ENCODE measurements at places on chromosomes 5 and 9. TPM values are rescaled to one million over a fixed set of nuclear protein-coding genes. Genes with fewer than 3 reads are reported as not detected.

The LOX gene
- 0.10 TPM for total RNA-seq

GRCh38 chr5:158471535-158471924 lies 612.6 kb upstream of the CLINT1 start:
- no peak for DNase-seq

- DNase-seq, result no peak
Measured at GRCh38 chr9:86679909-86680308, 267.4 kb downstream of the GAS1 start.

- no peak for DNase-seq
Measured at GRCh38 chr9:104900871-104901270, 27.1 kb downstream of the ABCA1 start.

DNA sequence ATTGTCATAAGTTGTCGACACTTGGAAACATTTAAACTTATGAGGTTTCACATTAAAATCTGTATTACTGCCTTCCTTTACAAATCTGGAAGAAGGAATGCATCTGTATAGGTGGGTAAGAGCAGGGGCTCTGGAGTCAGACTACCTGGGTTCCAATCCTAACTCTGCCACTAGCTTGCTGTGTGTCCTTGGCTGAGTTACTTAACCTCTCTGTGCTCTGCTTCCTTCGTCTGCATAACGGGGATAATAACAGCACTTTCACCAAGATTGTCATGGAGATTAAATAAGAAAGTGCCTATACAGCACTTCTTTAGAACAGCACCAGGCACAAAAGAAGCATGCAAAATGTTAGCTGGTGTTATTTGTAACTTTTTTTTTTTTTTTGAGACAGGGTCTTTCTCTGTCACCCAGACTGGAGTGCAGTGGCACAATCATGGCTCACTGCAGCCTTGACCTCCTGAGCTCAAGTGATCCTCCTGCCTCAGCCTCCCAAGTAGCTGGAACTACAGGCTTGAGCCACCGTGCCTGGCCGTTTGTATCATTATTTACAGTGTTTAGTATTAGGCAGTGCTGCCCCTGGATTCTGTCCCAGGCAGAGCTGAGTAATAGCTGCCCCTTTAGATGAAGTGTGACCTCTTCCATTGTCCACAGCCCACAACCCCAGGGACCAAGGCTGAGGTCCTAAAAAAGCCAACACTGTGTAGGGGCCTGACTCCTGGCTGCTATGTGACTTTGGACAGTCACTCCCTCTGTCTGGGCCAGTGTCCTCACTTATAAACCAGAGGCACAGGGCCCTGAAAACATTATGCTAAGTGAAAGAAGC lies 25.4 kb upstream of the TTLL11 start:
- no peak for DNase-seq

GRCh38 chr5:109170629-109171350 lies 239.0 kb downstream of the PJA2 start:
- DNase-seq, result no peak

DNA sequence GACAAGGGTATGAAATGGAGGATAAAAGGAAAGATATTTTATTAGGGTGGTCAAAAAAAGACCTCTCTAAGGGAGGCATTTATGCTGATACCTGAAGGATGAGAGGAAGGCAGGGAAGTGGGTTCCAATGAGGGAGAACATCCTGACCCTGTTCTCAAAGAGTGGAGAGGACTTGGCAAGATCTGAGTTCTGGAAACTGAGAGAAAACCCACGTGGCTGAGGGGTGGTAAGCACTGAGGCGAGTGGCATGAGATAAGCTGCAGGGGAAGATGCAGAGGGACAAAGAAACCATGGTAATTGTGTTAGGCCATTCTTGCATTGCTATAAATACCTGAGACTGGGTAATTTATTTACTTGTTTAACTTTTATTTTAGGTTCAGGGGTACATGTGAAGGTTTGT lies 16.8 kb downstream of the SH3RF2 start:
- DNase-seq, result no peak

The PHF24 gene
- total RNA-seq, result not detected

DNA sequence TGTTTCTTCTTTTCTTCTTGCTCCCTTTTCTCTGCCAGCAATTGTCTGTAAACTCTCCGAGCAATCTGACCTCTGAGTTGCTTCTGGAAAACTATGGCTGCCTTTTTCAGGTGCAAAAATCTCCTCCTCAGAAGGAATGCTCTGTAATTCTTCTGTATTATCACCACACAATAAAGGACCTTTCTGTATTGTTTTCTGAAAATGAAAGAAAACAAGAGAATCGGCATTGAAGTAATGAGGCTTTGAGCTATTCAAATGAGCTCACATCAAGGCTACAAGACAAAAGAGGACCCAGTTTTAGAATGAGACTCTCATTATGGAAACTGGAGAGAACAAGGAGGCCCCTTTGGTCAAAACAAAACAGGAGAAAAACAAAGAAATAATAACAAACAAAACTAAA lies 86.2 kb upstream of the RETREG1 start:
- DNase-seq, result no peak

DNA sequence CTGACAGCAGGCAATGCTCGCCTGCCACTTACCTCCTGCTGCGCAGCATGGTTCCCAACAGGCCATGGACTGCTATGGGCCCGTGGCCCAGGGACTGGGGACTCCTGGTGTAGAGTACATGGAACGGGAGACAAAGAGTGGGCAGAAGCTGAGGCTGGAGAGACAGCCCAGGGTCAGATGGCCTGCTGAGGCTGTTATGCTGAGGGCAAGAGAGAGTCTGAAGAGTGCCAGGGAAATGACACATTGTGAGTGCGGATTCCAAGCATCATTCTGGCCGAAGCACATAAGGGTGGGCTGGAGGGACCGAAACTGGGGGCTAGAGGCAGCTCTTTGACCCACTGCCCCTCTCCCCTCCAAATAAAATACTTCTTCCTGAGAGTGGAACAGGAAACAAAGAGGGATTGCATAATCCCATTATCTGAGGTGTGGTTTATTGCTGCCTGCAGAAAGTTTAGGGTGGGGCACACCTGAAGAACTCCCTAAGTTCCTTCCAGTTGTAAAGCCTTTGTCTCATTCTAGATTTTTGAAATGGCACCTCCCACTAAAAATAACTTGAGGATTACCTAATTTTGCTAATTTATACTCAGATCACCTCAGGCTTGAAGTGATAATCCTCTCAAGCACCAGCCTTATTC lies 158.1 kb downstream of the ATP10B start:
- no peak for DNase-seq

The FAM151B gene
- 0.15 TPM for total RNA-seq

GRCh38 chr5:5881294-5881693 lies 458.8 kb downstream of the ICE1 start:
- DNase-seq, result no peak

DNA sequence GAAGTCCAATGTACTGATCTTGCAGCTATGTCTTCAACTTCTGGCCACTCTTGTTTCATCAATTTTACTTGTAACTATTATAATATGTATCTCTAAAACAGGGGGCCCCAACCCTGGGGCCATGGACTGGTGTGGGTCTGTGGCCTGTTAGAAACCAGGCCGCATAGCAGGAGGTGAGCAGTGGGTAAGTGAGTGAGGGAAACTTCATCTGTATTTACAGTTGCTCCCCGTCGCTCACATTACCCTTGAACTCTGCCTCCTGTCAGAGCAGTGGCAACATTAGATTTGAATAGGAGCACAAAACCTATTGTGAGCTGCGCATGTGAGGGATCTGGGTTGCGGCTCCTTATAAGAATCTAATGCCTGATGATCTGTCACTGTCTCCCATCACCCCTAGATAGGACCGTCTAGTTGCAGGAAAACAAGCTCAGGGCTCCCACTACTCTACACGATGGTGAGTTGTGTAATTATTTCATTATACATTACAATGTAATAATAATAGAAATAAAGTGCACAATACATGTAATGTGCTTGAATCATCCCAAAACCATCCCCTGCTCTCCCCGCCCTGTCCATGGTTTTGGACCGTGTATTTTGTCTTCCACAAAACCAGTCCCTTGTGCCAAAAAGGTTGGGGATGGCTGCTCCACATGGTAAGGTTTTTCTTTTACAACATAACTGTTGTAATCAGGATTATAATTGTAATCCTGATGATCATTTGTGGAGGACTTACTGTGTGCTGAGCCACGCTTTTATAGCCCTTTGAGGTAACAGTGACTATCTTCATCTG lies 26.9 kb upstream of the SH3PXD2B start:
- DNase-seq, result no peak

DNA sequence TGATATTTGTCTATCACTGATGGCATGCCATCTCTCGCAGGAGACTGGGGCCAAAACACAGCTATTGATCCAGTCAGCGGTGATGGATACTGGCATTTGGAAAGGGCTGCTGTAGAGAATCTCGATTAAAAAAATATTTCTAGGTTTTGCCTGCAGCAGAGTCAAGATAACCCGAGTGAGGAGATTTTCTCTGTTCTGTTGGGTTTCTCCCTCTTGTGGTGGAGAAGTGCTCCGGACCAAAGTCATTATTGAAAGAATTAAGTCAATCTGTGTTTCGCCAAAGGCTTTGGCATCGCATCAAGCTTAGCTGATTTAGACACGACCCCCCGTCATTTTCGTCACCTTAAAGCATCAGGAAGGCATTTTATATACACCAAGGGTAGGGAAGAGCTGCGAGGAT lies 97.1 kb upstream of the IRX2 start:
- no peak for DNase-seq

DNA sequence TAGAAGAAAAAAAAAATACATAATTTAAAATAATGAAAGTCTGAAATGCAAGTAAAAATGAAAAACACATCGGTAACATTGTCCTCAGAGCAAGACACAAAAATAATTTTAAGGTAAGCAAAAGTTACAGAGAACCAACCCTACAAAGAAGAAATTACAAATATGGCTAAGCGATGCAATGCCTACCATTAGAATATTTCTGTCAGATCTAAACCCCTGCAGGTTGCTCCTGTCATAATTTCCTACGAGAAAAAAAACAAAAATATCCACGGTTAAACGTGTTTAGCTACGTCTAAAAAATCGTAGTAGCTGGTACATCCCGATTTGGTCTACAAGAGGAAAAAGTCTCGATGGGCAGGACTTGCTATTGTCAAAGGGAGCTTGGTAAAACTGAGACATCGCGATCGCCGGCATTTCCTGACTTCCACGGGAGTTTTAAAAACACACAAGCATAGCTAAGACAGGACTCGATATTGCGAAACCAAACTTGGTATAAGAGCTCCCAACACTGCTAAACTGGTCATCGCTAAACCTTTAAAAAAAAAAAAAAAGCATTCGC lies 1.1 kb upstream of the ANXA2R start:
- DNase-seq, result peak; percentile 59

DNA sequence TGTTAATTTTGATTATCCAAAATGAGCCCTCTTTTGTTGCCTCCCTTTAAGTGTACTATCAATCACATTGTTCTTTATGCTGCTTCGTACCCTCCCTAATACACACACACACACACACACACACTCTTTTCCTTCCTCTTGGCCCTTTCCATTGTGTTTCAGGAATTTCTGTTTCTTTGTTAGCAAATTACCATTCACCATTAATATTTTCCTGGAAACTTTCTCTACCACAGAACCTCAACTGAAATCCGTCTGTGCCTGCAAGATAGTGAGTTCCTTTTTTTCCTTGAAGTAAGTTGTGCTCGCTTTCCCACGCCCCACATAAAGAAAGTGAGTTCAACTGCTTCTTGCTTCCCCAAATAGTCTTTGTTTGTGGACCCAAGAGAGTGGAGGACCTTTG lies 61.8 kb downstream of the SMIM15 start:
- no peak for DNase-seq

The TRIM41 gene
- 36.9 TPM for total RNA-seq

GRCh38 chr5:32711681-32712480 lies 760 bp downstream of the NPR3 start:
- no peak for DNase-seq

- DNase-seq, result no peak
Measured at GRCh38 chr9:21470126-21470525, 12.0 kb downstream of the IFNE start.

DNA sequence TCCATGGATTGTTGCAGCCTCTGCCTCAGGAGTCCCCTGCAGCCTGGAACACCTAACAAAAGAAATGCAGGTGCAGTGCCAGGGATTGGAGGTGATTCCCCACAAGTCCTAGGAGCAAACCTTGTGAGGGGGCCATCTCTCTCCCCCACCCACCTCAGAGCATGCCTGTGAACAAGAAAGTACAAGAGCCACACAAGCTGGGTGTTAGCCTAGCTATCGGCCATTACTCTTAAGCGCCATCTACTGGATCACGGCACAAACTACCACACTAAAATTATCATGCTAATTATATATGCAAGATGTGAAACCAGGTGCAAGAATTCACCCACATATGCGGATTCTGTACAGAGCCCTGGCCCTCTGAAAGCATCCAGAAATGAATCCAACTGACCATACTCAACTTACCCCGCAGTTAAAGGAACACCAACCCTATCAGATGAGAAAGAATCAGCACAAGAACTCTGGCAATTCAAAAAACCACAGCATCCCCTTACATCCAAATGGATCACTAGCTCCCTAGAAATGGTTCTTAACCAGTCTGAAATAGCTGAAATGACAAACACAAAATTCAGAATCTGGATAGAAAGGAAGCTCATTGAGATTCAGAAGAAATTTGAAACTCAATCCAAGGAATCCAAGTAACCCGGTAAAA lies 16.5 kb upstream of the PRSS3 start:
- DNase-seq, result peak; percentile 70

The MZB1 gene
- total RNA-seq, result 12.7 TPM

DNA sequence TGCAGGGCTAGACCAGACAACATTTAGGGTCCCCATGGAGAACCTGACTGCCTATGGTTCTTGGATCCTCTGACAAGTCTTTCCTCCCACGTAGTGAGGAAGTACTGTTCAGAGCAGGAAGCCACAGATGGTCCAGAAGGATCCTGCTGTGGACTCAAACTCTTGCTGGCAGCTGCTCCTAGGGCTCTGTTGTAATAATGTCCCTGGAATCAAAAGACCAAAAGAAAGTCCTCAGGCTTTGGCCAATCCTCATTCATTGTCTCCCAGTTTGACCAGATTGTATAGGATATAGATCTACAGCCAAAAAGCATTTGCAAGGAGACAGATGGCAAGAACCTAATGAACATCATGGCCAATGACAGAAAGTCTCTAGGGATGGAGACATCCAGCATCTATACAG lies 53.9 kb downstream of the SEMA6A start:
- DNase-seq, result no peak

GRCh38 chr5:178587763-178588611 lies 2.2 kb downstream of the COL23A1 start:
- DNase-seq, result no peak

DNA sequence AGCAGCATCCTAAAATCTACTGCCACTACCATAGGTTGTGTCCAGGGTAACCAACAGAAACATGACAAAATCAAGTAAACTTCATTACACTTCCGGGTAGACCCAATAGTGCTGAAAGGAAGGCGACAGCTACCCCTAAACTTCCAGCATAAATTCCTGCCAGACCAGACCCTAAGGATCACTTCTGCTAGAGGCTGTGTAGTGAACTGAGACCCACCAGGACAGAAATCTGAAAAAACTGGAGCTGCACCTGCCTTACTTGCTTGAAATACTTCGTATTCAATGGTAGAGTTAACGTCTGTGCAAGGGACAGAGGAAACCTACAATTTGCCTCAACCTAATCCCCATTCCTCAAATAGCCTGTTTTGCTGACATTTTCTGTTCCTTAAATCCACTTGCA lies 1.0 kb upstream of the SECISBP2 start:
- no peak for DNase-seq

- no peak for DNase-seq
Measured at GRCh38 chr5:73394610-73395009, 54.0 kb downstream of the FOXD1 start.

All from activated CD4-positive, alpha-beta T cell treated with anti-CD3 and anti-CD28 coated beads, Interleukin-2, amount 10 ng/mL, durations not matched to agents 7 days and 5 days (primary cell).